ENCODE measurements at places on chromosomes 11 and 22. TPM values are rescaled to one million over a fixed set of nuclear protein-coding genes. Genes with fewer than 3 reads are reported as not detected.

Gene FXYD6
- 70.0 TPM for total RNA-seq

Gene TRIM51
- total RNA-seq = not detected

Gene CARNS1
- 2.2 TPM for total RNA-seq

Gene KCNJ1
- total RNA-seq = not detected

Gene ZNHIT2
- total RNA-seq = 4.4 TPM

Gene MPEG1
- not detected for total RNA-seq

Gene SCUBE2
- 1.3 TPM for total RNA-seq

Gene LRRC74B
- total RNA-seq = not detected

Gene GLYATL2
- total RNA-seq = not detected

Gene FIBIN
- not detected for total RNA-seq

Gene RCOR2
- 51.4 TPM for total RNA-seq

Gene ARL14EP
- total RNA-seq = 22.2 TPM

Gene F2
- total RNA-seq = 0.80 TPM

- no peaks in the 10 kb centered on the region for H3K27me3 ChIP-seq
- peak; percentile 58 for DNase-seq
- no peaks in the 10 kb centered on the region for H3K36me3 ChIP-seq
These were observed 28.7 kb upstream of the CASP12 start for GRCh38 chr11:104926771-104927611.

DNA sequence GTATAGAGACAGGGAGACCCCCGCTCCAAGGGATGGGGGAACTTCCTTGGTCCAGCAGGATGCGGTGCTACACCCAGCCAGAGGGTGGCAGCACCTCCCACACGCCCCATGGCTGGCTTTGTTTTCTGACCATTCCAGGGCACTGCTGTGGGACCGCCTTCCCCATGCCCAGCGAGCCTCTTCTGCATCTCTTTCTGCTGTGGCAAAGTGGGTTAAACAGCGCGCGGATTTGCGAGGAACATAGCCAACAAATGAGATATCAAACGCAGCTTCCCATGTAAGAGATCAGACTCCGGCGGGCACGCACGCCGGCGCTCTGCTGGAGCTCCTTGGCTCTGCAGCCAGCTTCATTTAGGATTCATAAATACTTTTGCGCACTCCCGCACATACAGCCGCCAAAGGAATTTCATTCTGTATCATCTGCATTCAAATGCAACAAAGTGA, 485.8 kb upstream of the CADM1 start:
- H3K36me3 ChIP-seq = no peaks in the 10 kb centered on the region
- H3K27ac ChIP-seq = no peak overlapping the region
- H3K27me3 ChIP-seq = no peaks in the 10 kb centered on the region
- H3K4me1 ChIP-seq = peaks cover 4% of the 10 kb centered on the region
- peak; percentile 89 for DNase-seq

GRCh38 chr22:28143241-28143865, 224.3 kb upstream of the PITPNB start:
- no peaks in the 10 kb centered on the region for H3K27me3 ChIP-seq
- no peaks in the 10 kb centered on the region for H3K36me3 ChIP-seq
- no peak for DNase-seq
- no peaks in the 10 kb centered on the region for H3K4me1 ChIP-seq
- no peak overlapping the region for H3K27ac ChIP-seq
- no peak overlapping the region for H3K4me3 ChIP-seq

- peaks cover 64% of the 10 kb centered on the region for H3K27me3 ChIP-seq
- no peaks in the 10 kb centered on the region for H3K4me1 ChIP-seq
- peak; percentile 90 for DNase-seq
- H3K4me3 ChIP-seq = peak within 1 kb of the TSS; percentile 83
These were observed at the start of gene MN1 for GRCh38 chr22:27801616-27802345. MN1 (minus strand) TSS chr22:27801756; CDS start chr22:27800543, 1,213 bp downstream.

- peaks cover 11% of the 10 kb centered on the region for H3K4me1 ChIP-seq
- no peak overlapping the region for H3K27ac ChIP-seq
- H3K36me3 ChIP-seq = no peaks in the 10 kb centered on the region
These were observed 4.7 kb downstream of the B3GNT6 start for GRCh38 chr11:77038825-77039326.

- no peak overlapping the region for H3K4me3 ChIP-seq
- no peaks in the 10 kb centered on the region for H3K4me1 ChIP-seq
- peak; percentile 72 for DNase-seq
- H3K27ac ChIP-seq = no peak overlapping the region
These were observed 7.2 kb upstream of the PLXNB2 start for GRCh38 chr22:50314455-50315288.

GRCh38 chr22:28594797-28595462, 84.7 kb downstream of the TTC28 start:
- H3K27ac ChIP-seq = no peak overlapping the region
- H3K27me3 ChIP-seq = no peaks in the 10 kb centered on the region
- DNase-seq = no peak

GRCh38 chr11:11074686-11075335, 217.0 kb upstream of the ZBED5 start:
- H3K27ac ChIP-seq = no peak overlapping the region
- no peak overlapping the region for H3K4me3 ChIP-seq
- peaks cover 22% of the 10 kb centered on the region for H3K27me3 ChIP-seq
- DNase-seq = no peak
- peaks cover 4% of the 10 kb centered on the region for H3K4me1 ChIP-seq

DNA sequence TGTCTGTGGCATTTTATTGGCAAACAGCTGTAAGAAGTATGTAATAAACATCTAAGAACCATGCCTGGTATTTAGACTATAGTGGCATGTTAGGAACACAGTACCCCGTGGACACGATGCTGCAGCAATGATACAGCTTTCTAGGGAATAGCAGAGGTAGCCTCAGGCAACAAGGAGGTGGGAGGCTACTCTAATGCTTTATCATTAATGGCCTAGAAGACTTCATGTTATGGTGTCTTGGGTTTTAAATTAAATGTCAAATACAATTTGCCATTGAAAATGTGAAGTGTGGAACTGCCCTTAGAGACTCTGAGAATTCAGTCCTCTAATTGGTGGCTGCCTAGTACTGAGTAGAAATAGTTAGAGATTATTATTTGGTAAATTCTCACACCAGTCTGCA, 516.9 kb downstream of the CNTN5 start:
- no peak for DNase-seq
- no peak overlapping the region for H3K4me3 ChIP-seq
- H3K27ac ChIP-seq = no peak overlapping the region
- no peaks in the 10 kb centered on the region for H3K4me1 ChIP-seq

- no peaks in the 10 kb centered on the region for H3K36me3 ChIP-seq
- DNase-seq = peak; percentile 36
- no peak overlapping the region for H3K27ac ChIP-seq
- no peak overlapping the region for H3K4me3 ChIP-seq
- peaks cover 97% of the 10 kb centered on the region for H3K27me3 ChIP-seq
These were observed 2.9 kb upstream of the LMO1 start for GRCh38 chr11:8266246-8267241.

- peaks cover 5% of the 10 kb centered on the region for H3K36me3 ChIP-seq
- DNase-seq = no peak
- H3K27ac ChIP-seq = no peak overlapping the region
- H3K4me3 ChIP-seq = peak overlapping the region; percentile 29
- peaks cover 15% of the 10 kb centered on the region for H3K4me1 ChIP-seq
These were observed 38.4 kb downstream of the AMBRA1 start for GRCh38 chr11:46555267-46556054.

DNA sequence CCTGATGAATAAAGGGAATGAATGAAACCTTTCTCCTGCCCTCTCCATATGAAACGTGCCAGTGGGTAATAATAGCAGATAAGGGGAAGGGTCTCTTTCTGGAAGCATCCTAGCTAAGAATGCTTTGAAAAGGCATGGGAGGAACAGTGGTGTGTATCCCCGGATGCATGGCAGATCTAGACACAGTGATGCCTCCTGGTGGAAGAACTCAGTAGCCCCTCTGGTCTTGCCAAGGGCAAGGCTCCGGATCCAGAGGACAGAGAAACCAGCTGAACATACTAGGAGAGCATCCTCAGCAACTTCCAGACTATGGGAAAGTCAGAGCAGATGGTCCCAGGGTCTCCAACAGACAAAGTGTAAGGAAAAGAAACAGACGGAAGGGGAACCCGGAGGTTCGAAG, 6.4 kb downstream of the BAIAP2L2 start:
- no peaks in the 10 kb centered on the region for H3K36me3 ChIP-seq
- H3K27ac ChIP-seq = no peak overlapping the region
- no peaks in the 10 kb centered on the region for H3K4me1 ChIP-seq

- no peak overlapping the region for H3K27ac ChIP-seq
- H3K36me3 ChIP-seq = no peaks in the 10 kb centered on the region
- no peak for DNase-seq
- H3K27me3 ChIP-seq = no peaks in the 10 kb centered on the region
These were observed 240.0 kb downstream of the GRIK4 start for GRCh38 chr11:120751550-120751949.

- H3K4me3 ChIP-seq = no peak overlapping the region
- H3K4me1 ChIP-seq = peaks cover 2% of the 10 kb centered on the region
- DNase-seq = no peak
- no peaks in the 10 kb centered on the region for H3K27me3 ChIP-seq
These were observed 25.5 kb upstream of the APOA1 start for GRCh38 chr11:116862951-116863350.

- no peak for DNase-seq
- H3K4me1 ChIP-seq = peaks cover 4% of the 10 kb centered on the region
- no peak overlapping the region for H3K4me3 ChIP-seq
- H3K27ac ChIP-seq = no peak overlapping the region
- H3K36me3 ChIP-seq = peaks cover 28% of the 10 kb centered on the region
- no peaks in the 10 kb centered on the region for H3K27me3 ChIP-seq
These were observed 111.0 kb upstream of the APOA1 start for GRCh38 chr11:116948391-116948790.

- peaks cover 31% of the 10 kb centered on the region for H3K27me3 ChIP-seq
- DNase-seq = no peak
- H3K4me3 ChIP-seq = peak overlapping the region; percentile 28
- H3K27ac ChIP-seq = no peak overlapping the region
These were observed 5.1 kb upstream of the ETS1 start for GRCh38 chr11:128592454-128592853.

GRCh38 chr11:105609832-105610781, at the start of gene GRIA4:
GRIA4 (plus strand) TSS chr11:105610073; CDS start chr11:105610998, 925 bp downstream.
- DNase-seq = peak; percentile 86
- peak within 1 kb of the TSS; percentile 81 for H3K4me3 ChIP-seq
- H3K27me3 ChIP-seq = peaks cover 56% of the 10 kb centered on the region
- no peaks in the 10 kb centered on the region for H3K4me1 ChIP-seq
- no peak within 1 kb of the TSS for H3K27ac ChIP-seq

GRCh38 chr11:123475469-123475868, 45.4 kb downstream of the GRAMD1B start:
- no peak overlapping the region for H3K27ac ChIP-seq
- H3K27me3 ChIP-seq = no peaks in the 10 kb centered on the region
- peak; percentile 60 for DNase-seq
- no peak overlapping the region for H3K4me3 ChIP-seq
- peaks cover 27% of the 10 kb centered on the region for H3K4me1 ChIP-seq
- H3K36me3 ChIP-seq = peaks cover 28% of the 10 kb centered on the region

DNA sequence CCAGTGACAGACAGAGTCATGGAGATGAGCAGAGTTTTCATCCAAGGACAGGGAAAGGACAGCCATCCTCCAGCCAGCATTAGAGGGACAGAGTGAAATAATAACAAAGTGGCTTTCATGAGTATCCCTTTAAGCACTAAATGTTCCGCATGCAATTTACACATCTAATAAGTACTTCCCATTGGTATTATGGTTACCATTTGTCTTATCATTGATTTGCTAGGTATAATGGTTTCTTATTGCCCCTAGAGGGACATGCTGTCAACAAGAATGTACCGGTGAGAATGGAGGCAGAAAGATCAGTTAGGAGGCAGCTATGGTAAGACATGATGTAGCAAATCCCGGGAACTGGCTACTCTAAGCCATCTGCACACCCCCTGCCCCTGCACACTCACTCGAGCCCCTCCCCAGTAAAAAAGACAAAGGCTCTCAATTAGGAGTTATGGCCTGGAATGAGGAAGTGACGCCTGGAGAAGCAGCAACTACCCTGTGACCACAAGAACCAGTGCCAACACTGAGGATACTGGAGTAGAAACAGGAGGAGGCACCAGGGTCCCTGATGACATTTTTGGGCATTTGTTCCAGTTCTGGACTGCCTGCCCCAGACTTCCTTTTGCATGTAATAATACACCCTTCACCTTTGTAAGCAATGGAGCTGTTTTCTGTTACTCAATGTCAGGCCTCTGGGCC, 30.2 kb upstream of the HMGXB4 start:
- no peaks in the 10 kb centered on the region for H3K36me3 ChIP-seq
- H3K4me3 ChIP-seq = no peak overlapping the region
- H3K27me3 ChIP-seq = no peaks in the 10 kb centered on the region
- no peak overlapping the region for H3K27ac ChIP-seq

- no peaks in the 10 kb centered on the region for H3K36me3 ChIP-seq
- no peak overlapping the region for H3K27ac ChIP-seq
- no peak for DNase-seq
These were observed 198.7 kb downstream of the AASDHPPT start for GRCh38 chr11:106276126-106276525.

- no peaks in the 10 kb centered on the region for H3K36me3 ChIP-seq
- no peak overlapping the region for H3K4me3 ChIP-seq
- H3K27ac ChIP-seq = no peak overlapping the region
- H3K4me1 ChIP-seq = no peaks in the 10 kb centered on the region
These were observed 402.4 kb downstream of the MN1 start for GRCh38 chr22:27399161-27399560.

- peaks cover 60% of the 10 kb centered on the region for H3K27me3 ChIP-seq
- no peaks in the 10 kb centered on the region for H3K4me1 ChIP-seq
- no peak overlapping the region for H3K4me3 ChIP-seq
- no peak for DNase-seq
These were observed 8.4 kb upstream of the ARHGAP20 start for GRCh38 chr11:110720431-110721275.

GRCh38 chr22:38869663-38870062, 2.4 kb downstream of the CBX6 start:
- no peak overlapping the region for H3K4me3 ChIP-seq
- H3K27ac ChIP-seq = no peak overlapping the region
- peaks cover 23% of the 10 kb centered on the region for H3K36me3 ChIP-seq
- peaks cover 6% of the 10 kb centered on the region for H3K4me1 ChIP-seq

DNA sequence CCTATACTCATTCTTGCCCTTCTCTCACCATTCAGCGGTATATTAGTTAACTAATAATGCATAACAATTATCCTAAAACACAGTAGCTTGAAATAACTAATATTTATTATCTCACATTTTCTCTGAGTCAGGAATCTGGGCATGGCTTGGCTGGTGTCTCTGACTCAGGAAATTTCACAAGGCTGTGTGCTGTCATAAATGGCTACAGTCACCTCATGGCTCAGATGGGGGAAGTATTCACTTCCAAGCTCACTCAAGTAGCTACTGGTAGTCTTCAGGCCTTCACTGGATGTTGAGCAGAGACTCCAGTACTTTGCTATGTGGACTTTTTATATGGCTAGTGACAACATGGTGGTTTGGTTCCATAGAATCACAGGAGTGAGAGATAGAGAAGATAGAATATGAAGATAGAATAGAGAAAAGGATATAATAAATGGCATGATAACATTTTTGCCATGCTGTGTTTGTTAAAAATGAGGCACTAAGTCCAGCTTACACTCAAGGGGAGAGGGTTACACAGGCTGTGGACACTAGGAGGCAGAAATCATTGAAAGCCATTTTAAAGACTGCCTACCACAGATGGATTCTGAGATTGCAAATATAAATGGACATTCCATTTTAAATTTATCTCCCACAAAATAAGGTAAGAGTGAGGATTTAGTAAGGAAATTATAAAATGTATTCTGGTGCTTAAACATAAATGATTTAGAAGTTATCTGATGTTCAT, 997.8 kb upstream of the CHORDC1 start:
- no peak overlapping the region for H3K27ac ChIP-seq
- H3K27me3 ChIP-seq = no peaks in the 10 kb centered on the region
- H3K36me3 ChIP-seq = no peaks in the 10 kb centered on the region
- H3K4me1 ChIP-seq = no peaks in the 10 kb centered on the region
- no peak overlapping the region for H3K4me3 ChIP-seq
- DNase-seq = no peak

GRCh38 chr11:103798446-103798845, 238.0 kb upstream of the DDI1 start:
- H3K36me3 ChIP-seq = no peaks in the 10 kb centered on the region
- no peak for DNase-seq
- H3K4me3 ChIP-seq = no peak overlapping the region
- peaks cover 9% of the 10 kb centered on the region for H3K4me1 ChIP-seq
